Stimulated activated memory B cell treated with anti-CD40 and anti-IgM and Interleukin-4, amounts not matched to agents 10 μg/mL and 1 μg/mL and 100 μg/mL, for 72 hours (primary cell): ENCODE measurements at places on chromosomes 2 and 18.

DNA sequence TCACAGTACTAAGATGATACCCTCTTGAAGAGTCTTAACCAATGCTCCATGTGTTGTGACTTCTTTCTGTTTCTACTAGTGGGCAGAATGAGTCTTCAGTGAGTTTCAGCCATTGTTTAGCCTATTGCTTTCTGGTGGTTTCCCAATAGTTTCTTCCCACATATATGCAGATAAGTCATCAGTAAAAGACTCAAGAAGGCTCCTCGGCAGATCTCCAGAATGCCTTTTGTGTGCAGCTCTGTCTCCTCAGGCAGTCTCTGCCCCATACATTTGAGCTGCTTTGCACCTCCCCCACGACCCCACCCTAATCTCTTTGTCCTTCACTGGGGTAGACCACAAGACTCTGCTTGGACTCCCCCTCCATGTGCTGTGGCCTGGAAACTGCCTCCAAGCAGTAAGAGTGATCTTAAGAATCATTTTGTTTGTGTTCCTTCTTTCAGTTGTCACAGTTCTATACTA is 71.6 kb upstream of the CHRNA1 start:
- ATAC-seq: peak; percentile 65

GRCh38 chr2:48257456-48257855 is 272.5 kb upstream of the STON1 start:
- ATAC-seq: no peak

DNA sequence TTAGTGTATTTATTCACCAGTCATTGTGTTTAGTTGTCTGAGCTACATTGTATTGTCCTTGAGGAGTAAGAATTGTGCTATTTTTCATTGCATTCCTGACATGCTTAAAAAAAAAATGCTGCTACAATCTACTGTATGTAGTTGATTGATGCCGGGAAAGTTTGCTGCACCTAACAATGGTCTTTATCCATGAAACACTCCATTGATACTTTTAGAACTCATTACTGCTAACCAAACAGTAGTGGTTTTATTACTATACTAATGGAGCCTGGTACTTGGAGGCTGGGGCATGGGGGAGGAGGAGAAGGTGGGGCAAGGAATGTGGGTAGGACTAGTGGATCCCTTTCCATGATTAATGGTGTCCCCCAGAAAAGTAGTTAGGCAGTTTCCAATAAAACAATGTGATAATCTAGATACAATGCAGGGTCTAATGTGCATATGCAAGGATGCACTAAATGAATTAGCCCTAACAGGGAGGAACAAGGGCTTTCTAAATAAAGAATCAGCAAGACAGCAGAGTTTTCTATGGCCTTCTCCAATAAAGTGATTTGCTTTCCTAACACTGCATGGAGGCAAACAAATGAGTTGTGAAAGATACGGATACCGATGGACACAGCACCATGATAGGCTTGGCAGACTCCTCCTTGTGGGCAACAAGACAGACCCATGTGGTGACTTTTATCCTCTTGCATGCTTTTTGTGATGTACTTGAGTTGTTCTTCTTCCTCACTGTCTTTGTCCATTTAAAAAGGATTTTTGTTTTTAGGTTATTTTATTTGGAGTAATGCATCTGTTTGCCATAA is 78.5 kb downstream of the FMNL2 start:
- ATAC-seq: no peak

- no peak for ATAC-seq
These were observed 139.2 kb downstream of the INHBB start for GRCh38 chr2:120485096-120485495.

DNA sequence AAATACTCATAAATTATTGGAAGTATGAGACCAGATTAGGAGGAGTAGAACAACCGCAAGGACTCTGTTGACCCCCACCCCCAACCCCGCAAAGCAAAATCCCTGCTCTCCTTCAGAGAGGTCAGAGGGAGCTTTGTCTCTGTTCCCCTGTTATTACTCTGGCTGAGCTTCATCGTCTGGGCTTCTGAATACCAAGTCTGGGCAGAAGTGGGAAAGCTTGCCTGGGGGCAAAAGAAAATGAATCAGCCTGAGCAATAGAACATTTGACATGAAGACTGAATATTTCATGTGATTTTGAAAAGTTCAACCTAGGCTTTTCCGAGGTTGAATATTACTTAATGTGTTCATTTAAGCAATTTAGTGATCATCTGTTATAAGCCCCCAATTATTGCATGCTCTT is 114.6 kb upstream of the ARHGAP28 start:
- ATAC-seq: no peak

DNA sequence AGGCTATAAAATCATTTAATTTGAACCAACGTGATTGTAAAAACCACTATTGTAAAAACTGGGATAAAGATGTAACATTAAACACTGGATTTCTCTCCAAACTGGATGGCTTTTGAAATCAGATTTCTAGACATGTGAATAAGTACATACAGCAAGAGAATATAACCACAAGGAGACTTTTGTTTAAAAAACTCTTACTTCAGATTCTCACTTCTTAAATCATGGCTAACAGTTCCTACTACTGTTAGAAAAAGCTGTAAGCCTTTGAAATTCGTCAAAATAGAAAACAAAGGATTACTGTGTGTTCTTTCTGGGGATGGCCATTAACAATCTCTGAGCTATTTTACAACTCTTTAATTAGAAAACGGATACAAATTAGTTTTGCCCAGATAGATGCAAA is 39.4 kb upstream of the SH3BP4 start:
- ATAC-seq: no peak

- no peak for ATAC-seq
These were observed 3.9 kb downstream of the DUSP28 start for GRCh38 chr2:240563951-240564560.

DNA sequence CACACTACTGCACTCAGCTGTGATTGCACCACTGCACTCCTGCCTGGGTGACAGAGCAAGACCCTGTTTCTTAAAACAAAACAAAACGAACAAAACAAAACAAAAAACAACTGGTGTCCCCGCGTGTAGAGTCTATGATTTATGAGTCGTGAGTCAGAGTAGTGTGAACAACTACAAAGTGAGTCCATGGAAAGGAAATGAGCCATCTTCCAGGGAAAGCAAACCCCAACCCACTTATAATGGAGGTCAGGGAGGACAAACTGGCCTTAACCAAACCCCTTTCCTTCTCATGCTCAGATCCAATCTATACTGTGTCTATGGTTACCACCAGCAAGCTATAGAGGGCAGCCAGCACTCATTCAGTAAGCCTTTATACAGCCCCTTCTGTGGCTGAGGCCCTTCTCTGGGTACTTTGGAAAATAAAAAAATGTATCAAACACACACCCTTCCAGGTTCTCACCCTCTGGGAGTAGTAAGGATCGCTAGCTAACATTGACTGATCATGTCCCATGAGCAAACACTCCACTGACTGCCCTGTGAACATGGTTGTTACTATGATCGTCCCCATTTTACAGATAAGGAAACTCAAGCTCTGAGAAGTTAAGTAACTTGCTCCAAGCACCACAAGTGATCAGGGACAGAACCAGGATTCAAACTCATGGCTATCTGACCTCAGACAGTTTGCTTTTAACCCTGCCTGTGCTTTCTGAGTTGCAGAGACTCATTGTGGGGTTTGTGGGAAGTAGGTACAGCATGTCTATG is 24.7 kb upstream of the COLEC12 start:
- ATAC-seq: peak; percentile 27

DNA sequence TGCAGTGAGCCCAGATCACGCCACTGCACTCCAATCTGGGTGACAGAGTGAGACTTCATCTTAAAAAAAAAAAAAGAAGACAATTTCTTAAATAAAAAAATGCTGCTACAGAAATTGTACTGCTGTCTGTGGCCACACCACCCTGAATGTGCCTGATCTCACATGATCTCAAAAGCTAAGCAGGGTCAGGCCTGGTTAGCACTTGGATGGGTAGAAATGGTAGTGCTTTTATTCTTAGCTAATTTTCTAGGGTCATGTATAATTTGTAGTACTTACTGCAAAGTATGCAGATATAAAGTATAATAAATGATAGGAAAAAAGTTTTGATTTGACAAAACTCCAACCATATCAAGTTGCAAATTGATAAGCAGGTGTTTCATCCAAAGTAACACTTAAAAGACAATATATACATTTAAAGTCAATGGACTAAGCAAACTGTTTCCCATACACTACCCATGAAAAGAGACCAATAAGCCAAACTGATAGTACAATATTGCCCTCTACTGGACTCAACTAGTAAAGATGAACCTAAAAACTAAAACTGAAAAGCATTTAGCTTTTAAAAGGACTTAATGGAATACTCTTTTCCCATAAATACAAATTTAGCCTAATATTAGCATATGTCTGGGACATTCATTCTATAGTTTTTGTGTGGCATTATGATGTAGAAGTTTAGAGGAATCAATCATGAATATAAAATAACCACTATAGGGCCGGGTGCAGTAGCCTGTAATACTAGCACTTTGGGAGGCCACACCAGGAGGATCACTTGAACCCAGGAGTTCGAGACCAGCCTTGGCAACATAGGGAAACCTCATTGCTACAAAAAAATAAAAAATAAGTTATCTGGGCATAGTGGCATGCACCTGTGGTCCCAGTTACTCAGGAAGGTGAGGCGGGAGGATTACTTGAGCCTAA is 18.6 kb upstream of the PEX13 start:
- ATAC-seq: peak; percentile 59

GRCh38 chr2:105768961-105769452 is 24.3 kb downstream of the NCK2 start:
- ATAC-seq: peak; percentile 60

DNA sequence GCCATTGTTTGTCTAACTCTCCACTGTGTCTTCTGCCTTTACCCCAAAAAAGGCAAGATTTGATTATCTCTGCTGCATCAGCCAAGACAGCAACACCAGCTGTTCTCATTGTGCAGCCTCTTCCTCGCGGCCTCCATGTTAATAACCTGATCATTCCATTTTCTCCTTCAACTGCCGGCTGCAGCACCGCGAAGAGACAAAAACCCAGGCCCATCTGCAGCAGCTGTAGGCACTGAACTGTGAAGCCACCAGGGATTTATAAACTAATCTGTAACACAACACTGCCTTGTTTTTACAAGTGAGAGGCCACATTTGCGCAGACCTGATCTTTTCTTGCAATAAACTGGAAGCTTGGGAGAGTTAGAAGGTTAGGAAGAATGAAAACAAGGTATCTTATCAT is 147.8 kb downstream of the SATB2 start:
- no peak for ATAC-seq

- no peak for ATAC-seq
These were observed 29.3 kb downstream of the COLEC11 start for GRCh38 chr2:3624059-3624794.

DNA sequence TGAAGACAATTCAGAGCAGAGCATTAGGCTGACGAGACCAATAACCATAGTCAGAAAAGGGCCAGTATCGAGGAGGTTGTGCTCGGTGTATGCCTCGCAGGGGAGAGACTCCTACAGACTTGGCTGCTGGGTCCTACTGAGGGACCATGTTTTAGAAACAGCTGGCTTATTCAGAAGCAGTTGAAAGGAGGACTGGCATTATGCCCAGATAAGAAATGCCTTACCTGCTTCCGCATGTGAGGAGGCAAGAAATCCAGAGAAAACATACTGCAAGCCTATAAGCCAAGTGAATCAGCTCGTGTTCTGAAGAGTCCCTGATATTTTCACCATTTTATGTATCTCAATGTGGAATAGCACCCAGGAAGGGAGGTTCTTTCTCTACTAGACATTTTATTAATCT is 434.7 kb downstream of the GRB14 start:
- ATAC-seq: no peak

- ATAC-seq: no peak
These were observed 27.2 kb downstream of the FECH start for GRCh38 chr18:57559314-57559713.

DNA sequence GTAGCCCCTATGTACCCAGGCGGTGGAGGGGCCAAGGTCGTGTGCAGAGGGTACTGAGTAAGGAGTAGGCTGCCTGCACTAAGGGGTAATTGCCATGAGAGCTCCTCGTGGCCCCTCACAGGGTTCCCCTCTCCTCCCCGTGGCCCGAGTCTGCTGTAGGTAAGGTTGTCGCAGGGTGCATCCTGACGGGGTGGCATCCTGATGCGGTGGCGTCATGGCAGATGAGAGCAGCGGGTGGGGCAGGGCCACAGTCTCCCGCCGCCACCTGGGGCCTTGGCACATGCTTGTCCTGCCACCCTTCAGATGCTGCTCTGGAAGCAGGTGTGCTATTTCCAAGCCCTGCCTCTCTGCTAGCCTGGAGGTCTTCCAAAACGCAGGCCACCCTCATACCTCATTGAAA is 89.7 kb downstream of the EIPR1 start:
- no peak for ATAC-seq

DNA sequence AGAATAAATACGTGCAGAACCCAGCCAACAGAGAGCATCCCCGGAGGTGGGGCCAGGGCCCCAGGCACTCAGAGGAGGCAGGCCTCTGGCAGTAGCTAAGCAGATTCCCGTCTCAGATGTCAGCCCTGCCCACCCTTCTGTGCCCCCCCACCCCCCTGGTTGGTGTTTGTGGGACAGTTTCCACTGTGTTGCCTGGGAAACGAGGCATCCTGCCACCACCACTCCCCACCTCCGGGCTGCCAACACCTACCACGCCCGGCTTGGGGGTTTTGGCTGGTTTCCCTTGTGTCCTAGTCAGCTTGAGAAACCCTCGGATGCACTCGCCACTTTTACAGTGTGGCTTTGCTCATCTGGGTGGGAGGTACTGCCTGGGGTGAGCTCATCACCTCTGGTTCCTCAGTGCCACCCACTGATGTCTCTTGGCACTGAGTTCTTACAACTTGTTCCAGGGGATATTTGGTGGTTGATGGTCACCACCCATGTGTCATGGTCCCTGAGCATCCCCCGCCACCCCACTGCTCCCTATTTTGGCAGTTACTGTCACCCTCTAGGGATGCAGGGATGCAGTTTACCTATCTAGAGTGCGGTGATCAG is 72.4 kb upstream of the YWHAQ start:
- ATAC-seq: peak; percentile 61

GRCh38 chr18:33837191-33837590 is 259.2 kb downstream of the ASXL3 start:
- ATAC-seq: no peak
